Activated CD4-positive, alpha-beta T cell treated with anti-CD3 and anti-CD28 coated beads, Interleukin-2, amount 10 ng/mL, durations not matched to agents 7 days and 5 days (primary cell): ENCODE measurements at places on chromosomes 11 and 22. TPM values are rescaled to one million over a fixed set of nuclear protein-coding genes. Genes with fewer than 3 reads are reported as not detected.

- H3K27me3 ChIP-seq, result no peaks in the 10 kb centered on the region
- H3K4me1 ChIP-seq, result peaks cover 6% of the 10 kb centered on the region
- no peak for DNase-seq
- H3K27ac ChIP-seq, result no peak overlapping the region
- H3K36me3 ChIP-seq, result peaks cover 9% of the 10 kb centered on the region
Measured at GRCh38 chr11:64324692-64325469, 7.0 kb downstream of the PRDX5 start.

DNA sequence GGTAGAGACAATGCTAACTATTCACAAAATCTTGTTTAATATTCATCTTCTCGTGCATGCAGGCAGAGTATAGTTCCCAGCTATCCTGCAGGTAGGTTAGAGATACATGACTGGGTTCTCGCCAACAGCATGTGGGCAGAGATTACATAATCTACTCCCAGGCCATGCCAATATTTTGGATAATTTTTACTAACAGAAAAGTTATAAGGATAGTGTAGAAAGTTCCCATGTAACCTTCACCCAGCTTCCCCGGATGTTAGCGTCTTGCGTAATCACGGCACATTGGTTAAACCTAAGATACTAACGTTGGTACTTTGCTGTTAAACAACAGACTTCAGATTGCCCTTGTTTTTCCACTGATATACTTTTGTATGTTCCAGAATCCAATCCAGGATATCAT is 215.5 kb upstream of the LARGE1 start:
- no peak for DNase-seq
- H3K4me1 ChIP-seq, result no peaks in the 10 kb centered on the region
- no peak overlapping the region for H3K27ac ChIP-seq
- no peaks in the 10 kb centered on the region for H3K36me3 ChIP-seq

GRCh38 chr11:35009191-35009943 is 92.9 kb downstream of the PDHX start:
- no peak for DNase-seq
- peaks cover 41% of the 10 kb centered on the region for H3K4me1 ChIP-seq
- H3K36me3 ChIP-seq, result peaks cover 5% of the 10 kb centered on the region
- H3K4me3 ChIP-seq, result no peak overlapping the region

DNA sequence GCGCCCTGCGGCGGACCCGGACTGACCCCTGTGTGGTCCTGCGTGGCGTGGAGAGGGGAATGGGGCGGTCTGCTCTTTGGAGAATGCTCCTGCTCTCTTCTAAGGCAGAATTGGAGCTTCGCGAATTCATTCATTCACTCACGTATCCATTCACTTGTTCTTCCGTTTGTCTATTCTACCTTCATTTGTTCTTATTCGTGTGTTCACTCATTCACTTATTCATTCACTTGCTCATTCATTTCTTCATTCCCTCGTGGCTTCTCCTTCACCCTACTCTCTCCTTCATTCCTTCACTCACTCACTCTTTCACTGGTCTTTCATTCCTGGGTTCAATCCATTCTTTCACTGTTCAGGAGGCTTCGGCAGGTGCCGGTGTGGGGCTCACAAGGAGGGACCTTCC is 69.6 kb downstream of the WNT7B start:
- H3K36me3 ChIP-seq, result no peaks in the 10 kb centered on the region
- H3K27ac ChIP-seq, result no peak overlapping the region
- DNase-seq, result no peak
- no peaks in the 10 kb centered on the region for H3K4me1 ChIP-seq
- H3K4me3 ChIP-seq, result no peak overlapping the region
- H3K27me3 ChIP-seq, result peaks cover 5% of the 10 kb centered on the region

DNA sequence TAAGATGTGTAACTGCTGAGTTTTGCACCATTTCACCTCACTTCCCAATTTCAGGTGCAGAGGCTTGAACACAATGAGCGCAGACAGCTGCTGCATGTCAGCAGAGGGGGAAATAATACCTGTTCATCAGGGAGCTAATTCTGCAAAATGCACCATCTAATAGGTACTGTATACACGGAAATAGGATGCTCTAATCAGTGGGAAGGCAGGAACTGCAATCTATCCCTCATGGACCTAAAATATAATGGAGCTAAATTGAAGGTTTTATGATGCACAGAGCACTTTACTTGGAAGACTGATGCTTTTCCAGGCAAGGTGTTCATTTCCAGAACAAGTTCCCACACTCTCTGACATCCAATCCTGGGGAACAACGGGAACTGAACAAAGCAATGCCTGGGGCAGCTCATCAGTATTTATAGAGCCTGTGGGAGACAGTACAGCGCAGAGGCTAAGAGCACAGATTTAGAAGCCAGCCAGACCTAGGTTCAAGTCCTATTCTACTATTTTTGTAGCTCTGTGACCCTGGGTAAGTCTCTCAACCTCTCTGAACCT is 78.5 kb downstream of the TENM4 start:
- no peaks in the 10 kb centered on the region for H3K36me3 ChIP-seq
- H3K27me3 ChIP-seq, result no peaks in the 10 kb centered on the region
- no peak overlapping the region for H3K4me3 ChIP-seq

DNA sequence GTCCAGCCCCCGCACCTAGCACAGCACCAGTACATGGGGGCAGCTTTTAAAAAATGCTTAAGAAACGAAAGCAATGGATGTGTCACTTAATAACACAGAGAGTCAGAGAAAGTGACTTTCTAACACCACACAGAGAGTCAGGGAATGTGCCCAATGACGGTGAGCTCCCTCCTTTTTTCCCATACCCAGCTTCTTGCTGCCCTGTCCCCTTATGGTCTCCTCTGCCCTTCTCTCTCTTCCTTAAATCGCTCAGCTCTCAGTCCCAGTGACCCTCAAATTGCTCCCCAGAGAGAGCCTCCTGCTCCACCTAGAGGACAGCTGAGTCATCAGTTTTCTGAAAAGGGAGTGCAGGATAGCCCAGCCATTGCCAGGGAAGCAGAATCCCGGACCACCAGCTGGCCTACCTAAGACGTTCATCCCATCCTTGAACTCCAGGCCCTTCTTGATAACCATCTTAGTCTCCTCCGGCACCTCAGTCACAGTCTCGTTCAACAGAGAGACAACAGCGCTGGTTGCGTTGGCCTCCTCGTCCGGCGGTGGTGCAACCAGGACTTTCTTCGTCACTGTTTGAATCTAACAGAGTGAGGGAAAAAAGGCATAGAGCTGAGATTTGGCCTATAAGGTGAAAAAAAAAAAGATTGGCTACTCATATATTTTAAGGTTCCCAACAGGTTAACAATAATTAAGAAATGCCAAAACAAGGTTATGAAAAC is 113.5 kb downstream of the SLC1A2 start:
- H3K4me3 ChIP-seq, result no peak overlapping the region
- peak; percentile 46 for DNase-seq
- H3K27ac ChIP-seq, result peak overlapping the region; percentile 47
- peaks cover 14% of the 10 kb centered on the region for H3K4me1 ChIP-seq
- H3K27me3 ChIP-seq, result peaks cover 3% of the 10 kb centered on the region

Gene BAIAP2L2
- 0.55 TPM for total RNA-seq

DNA sequence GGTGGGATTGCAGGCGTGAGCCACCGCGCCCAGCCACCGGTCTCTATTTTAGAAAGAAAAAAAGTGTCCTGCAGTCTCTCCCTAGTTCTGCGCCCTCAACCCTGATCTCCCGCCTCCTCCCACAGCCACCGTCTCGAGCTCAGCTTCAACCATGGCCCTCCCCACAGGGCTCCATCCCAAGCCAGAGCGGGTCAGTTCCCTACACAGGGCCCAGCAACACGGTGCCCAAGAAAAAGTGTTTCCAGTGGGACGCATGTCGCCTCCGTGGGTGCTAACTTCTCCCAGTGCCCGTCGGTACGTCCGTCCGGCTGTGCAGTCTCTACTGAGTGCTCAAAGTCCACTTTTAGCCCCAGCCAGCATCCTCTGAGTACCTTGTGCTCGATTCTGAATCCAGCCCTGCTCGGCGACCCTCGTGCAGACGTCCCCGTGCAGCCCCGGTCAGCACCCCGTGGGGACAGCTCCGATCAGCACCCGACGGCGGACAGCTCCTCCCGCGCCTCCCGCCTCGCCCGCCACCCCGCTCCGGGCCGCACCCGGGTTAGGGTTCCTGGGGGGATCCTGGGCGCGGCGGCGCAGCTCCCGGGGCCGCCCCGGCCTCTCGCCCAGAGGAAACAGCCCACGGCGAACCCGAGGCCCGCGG is 657 bp upstream of the MAPK8IP2 start:
- H3K4me3 ChIP-seq, result peak overlapping the region; percentile 42
- H3K36me3 ChIP-seq, result peaks cover 6% of the 10 kb centered on the region
- peaks cover 34% of the 10 kb centered on the region for H3K27me3 ChIP-seq
- H3K27ac ChIP-seq, result no peak overlapping the region
- DNase-seq, result peak; percentile 74

- H3K4me1 ChIP-seq, result peaks cover 14% of the 10 kb centered on the region
- H3K27ac ChIP-seq, result no peak overlapping the region
- H3K27me3 ChIP-seq, result no peaks in the 10 kb centered on the region
- no peak overlapping the region for H3K4me3 ChIP-seq
Measured at GRCh38 chr22:40592352-40593113, 44.0 kb downstream of the MRTFA start.

- no peak overlapping the region for H3K4me3 ChIP-seq
- H3K27me3 ChIP-seq, result no peaks in the 10 kb centered on the region
- no peaks in the 10 kb centered on the region for H3K4me1 ChIP-seq
- no peak overlapping the region for H3K27ac ChIP-seq
- DNase-seq, result no peak
- no peaks in the 10 kb centered on the region for H3K36me3 ChIP-seq
Measured at GRCh38 chr22:49178246-49179005, 649.2 kb downstream of the BRD1 start.

DNA sequence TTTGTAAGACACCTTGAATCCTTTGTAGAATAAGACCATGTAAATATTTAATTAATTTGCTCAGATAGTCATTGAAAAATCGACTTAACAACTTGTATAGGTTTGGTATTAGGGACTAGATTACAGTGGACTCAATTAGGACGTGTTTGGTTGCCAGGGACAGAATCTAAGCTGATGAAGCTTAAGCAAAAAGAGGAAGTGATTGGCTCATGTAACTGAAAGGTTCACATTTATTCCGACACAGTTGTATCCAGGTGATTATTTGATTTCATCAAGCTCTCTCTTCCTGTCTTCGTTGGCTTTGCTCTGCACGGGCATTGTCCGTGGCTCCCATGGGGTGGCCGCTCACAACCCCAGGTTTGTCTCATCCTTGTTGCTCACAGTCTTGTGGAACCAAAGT is 146.4 kb downstream of the C11orf91 start:
- DNase-seq, result no peak
- H3K27me3 ChIP-seq, result peaks cover 19% of the 10 kb centered on the region

- H3K4me1 ChIP-seq, result peaks cover 2% of the 10 kb centered on the region
- H3K27me3 ChIP-seq, result no peaks in the 10 kb centered on the region
- H3K27ac ChIP-seq, result no peak overlapping the region
Measured at GRCh38 chr22:27982630-27983180, 63.6 kb upstream of the PITPNB start.

DNA sequence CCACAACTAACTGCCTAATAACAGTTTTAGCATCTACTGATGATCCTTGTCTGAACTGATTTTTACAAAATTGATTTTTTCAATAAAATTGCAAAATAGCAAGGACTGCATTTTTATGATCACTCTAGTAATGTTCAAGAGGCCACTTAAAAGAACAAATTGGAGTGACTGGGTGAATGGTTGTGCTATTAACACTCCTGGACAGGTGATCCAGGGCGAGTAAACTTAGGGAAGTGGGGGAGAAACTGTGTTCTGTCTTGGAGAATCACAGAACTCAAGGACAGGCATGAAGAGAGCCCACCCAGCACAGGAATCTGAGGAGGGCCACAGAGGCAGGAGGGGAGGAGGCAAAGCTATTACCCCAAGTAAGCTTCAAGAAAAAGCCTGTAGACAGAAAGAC is 75.8 kb downstream of the SGSM3 start:
- no peak overlapping the region for H3K27ac ChIP-seq
- H3K4me3 ChIP-seq, result no peak overlapping the region
- peaks cover 47% of the 10 kb centered on the region for H3K36me3 ChIP-seq

DNA sequence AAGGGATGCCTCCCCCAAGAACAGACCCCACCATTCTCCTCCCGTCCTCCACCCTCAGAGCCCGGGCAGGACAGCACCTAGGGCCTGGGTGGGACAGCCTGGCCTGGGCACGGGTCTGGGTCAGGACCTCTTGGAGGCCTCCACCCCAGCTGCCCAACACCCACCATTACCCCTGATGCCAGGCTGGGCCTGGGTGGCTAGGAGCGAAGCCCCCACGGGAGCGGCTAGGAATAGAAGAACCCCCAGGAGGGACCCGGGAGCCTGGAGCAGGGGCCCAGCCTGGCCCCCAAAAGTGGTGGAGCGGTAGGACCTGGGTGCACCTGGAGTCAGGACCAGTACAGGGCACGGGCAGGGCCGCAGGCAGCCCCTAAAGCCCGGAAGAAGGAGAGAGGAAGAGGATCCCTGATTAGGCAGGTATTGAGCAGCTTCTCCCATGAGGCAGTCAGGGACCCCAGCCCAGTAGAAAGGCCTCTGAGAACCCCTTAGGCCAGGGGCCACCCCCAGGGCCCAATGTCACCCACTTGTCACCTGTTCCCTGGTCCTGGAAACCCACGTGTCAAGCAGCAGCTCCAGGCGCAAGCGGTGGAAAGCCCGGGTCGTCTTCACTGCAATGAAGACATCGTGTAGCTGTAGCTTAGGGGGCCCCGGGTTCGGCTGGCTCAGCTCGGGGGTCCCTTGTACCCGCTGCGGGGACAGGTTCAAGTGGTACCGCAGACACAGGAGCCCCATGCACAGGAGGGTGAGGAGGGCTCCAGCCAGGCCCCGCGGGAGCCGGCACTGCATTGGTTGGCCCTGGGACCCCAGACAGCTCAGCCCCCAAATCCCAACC is 575 bp downstream of the MFNG start:
- H3K27ac ChIP-seq, result peak overlapping the region; percentile 93
- peak; percentile 17 for DNase-seq
- peaks cover 39% of the 10 kb centered on the region for H3K36me3 ChIP-seq

DNA sequence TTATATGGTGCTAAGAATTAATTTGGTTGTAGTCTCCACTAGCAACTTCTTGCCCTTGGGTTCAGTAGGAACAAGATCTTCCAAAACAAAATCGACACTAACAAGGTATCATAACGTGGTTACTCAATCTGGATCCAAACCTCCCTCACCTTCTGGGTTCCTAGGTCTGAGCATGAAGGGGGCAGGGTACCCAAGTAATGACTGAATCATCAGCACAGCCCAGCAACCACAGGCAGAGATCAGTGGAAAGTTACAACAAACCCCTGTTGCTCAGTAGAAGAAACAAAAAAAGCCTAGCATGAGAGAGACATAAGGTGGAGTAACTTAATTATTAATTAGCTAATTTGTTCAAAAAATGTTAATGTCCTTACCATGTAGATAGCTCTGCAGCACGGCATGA is 221.4 kb downstream of the BLID start:
- H3K4me1 ChIP-seq, result no peaks in the 10 kb centered on the region
- H3K27ac ChIP-seq, result no peak overlapping the region
- no peaks in the 10 kb centered on the region for H3K36me3 ChIP-seq
- DNase-seq, result no peak
- no peaks in the 10 kb centered on the region for H3K27me3 ChIP-seq
